ENCODE measurements at places on chromosomes 5 and 9.
A peak's percentile ranks its signal among the peaks of the same experiment; 100 is the strongest.

GRCh38 chr5:67383451-67383850 is 186.9 kb upstream of the CD180 start:
- no peak for DNase-seq

DNA sequence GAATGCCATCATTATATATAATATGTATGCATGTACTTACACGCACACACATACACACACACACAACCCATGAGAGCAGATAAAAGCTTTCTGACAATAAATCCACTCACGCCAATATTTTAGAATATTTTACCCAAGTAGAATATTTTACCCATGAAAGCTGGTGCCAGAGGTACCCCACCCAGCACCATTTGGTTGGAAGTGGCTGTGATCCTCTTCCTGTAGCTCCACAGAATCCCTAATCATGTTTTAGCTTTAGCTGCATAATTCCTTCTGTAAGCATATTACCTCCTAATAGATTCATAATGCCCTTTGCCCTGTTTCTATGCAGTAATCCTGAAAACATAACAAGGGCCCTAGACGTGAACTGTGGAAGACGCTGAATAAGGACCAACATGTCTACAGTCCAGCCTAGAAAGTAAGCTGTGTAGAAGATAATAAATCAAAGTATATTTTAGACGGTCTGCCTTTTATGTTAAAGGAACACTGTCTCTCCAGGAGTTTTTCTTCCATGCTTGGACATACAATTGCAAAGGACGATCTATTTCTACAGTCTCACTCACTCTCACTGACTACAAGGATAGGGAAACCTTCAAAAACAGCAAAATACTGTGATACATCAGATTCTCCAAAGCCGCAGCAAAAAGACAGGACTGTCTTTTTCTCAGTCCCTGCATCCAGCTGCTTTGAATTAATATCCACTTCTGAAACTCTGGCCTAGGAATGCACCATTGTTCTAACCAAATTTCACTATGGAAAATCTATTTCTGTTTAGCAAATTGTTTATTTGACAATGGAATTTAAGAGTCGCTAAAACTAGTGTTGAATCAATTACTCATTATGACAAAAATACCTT is 98.2 kb downstream of the USP20 start:
- DNase-seq: no peak

GRCh38 chr9:91060520-91061343 is 259.1 kb downstream of the SYK start:
- no peak for DNase-seq

GRCh38 chr5:68382640-68383039 is 167.1 kb downstream of the PIK3R1 start:
- DNase-seq: no peak

DNA sequence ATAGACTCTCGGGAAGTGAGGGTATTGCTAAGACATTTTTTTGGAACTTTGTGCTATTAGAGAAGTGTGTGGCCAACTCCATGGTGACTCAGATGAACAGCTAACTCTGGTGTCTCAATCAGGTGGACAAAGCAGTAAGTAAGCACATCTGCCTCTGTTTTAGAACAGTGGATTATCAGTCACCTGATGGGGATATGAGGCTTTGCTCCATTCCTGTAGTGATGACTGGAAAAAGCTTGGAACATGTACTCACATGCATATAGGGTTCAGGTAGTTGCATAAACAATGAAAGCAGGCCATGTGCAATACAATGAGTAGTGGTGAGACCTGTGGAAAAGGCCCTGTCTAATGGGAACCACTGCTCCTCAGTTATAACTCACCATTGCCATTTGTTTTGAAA is 168.2 kb upstream of the FBN2 start:
- DNase-seq: no peak

DNA sequence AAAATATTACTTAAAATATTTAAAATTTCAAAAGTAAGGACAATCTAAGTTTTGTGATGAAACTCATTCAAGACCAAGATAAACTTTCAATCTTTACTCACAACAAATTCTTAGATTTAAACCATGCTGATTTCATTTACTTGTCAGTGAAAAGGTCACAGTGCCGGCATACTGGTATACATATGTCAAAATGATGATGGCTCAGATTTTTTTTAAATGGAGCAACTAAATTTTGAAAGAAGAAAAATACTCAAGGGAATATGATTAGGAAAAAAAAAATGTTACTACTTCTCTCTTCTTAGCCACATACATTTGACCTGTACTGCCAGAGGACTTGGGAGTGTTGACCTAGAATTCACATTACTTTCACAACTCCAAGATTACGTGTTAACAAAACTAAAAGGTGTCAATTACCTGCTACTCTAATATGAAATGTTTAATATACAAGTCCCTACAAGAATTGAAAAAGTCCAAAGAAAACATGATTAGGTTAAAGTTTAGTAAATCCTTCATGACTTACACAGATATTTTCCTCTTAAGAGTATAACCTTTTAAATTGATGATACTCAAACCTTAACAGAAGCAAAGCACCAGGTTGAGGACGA is 4.6 kb downstream of the EFNA5 start:
- DNase-seq: no peak

GRCh38 chr5:135076801-135077200 is 42.8 kb upstream of the PITX1 start:
- DNase-seq: no peak

DNA sequence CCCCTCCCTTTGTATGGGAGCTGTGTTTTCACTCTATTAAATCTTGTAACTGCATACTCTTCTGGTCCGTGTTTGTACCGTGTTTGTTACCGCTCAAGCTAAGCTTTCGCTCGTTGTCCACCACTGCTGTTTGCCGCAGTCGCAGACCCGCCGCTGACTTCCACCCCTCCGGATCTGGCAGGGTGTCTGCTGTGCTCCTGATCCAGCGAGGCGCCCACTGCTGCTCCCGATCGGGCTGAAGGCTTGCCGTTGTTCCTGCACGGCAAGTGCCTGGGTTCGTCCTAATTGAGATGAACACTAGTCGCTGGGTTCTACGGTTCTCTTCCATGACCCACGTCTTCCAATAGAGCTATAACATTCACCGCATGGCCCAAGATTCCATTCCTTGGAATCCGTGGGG is 6.6 kb upstream of the GNE start:
- DNase-seq: no peak

DNA sequence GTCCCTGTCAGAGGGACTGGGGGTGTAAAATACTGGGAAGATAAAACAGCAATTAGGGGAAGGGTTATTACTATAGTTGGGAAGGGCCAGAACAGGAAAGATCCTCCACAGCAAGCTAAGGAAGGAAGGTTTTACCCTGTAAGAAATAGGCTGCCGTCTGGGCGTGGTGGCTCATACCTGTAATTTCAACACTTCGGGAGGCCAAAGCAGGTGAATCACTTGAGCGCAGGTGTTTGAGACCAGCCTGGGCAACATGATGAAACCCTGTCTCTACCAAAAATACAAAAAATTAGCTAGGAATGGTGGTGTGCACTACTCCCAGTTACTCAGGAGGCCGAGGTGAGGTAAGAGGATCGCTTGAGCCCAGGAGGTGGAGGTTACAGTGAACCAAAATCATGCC is 165.1 kb upstream of the TLX3 start:
- no peak for DNase-seq

- DNase-seq: no peak
These were observed 55.6 kb upstream of the PCSK5 start for GRCh38 chr9:75834878-75835277.

- DNase-seq: no peak
These were observed 86.9 kb downstream of the UGCG start for GRCh38 chr9:111983484-111983908.

DNA sequence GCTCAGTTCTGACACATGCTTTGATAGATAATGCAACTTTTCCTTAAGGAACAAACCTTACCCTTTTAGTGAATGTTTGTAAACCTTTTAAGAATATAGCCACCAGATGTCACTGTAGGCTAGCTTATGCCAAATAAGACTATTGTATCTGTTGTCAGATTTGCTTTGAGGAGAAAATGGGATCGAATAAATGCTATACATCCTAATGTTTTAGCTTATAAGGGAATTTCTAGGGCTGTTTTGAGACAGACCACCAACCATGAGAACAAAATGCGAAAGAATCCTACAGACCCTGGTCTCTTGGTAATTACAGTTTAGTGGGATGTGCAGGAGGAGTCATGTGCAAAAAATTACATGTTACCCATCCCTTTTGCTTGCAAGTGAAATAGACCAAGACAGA is 127.6 kb upstream of the NMUR2 start:
- no peak for DNase-seq

DNA sequence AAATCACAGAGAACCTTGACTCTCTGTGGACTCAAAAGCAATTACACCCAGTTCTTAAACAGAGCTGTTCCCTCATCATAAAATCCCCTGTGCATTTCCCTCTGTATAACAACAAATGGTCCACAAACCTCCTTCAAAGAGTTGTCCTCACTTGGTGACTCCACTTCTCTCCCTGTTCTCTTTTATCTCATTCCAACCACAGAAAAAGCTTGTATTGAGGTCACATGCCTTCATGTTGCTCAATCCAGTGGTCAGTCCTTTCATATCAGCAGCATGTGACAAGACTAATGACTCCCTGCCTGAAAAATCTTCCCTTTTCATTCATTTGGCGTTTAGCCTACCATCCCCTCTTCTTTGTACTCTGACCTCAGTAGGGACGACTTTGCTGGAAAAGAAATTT is 158.0 kb downstream of the DEPDC1B start:
- DNase-seq: no peak

GRCh38 chr9:112283582-112284253 is 49.7 kb downstream of the PTBP3 start:
- no peak for DNase-seq

DNA sequence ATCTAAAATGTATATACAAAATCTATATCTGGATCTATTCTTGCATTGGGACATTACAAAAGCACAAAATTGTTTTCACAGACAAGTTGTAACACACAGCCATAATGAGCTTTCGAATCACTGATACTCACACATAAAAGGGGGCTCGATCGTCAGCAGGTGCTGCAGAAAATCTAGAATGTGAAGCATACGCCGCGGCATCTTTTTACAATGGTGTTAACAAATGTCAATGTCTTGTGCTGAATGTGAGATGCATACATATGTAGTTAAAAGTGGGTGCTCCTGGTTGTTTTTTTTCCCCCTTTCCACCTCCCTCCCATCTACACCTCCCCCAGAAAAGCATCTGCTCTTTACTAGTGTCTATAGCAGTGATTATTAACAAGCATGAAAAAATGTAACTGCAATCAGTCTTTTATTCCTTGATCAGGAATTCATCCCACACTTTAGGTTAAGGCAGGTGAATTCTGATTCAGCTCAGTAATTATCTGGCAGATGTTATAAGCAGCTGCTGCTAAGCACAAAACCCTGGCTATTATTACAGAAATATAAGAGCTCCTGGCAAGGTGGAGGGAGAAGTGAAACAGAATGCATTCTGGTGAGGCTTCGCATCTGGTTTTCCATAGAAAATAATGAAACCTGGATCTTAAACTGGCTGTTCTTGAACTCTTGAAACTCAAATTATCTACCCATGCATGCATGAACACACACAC is 114.1 kb downstream of the MPDZ start:
- DNase-seq: no peak

GRCh38 chr5:179763215-179763945 is 30.4 kb upstream of the LTC4S start:
- peak; percentile 26 for DNase-seq

DNA sequence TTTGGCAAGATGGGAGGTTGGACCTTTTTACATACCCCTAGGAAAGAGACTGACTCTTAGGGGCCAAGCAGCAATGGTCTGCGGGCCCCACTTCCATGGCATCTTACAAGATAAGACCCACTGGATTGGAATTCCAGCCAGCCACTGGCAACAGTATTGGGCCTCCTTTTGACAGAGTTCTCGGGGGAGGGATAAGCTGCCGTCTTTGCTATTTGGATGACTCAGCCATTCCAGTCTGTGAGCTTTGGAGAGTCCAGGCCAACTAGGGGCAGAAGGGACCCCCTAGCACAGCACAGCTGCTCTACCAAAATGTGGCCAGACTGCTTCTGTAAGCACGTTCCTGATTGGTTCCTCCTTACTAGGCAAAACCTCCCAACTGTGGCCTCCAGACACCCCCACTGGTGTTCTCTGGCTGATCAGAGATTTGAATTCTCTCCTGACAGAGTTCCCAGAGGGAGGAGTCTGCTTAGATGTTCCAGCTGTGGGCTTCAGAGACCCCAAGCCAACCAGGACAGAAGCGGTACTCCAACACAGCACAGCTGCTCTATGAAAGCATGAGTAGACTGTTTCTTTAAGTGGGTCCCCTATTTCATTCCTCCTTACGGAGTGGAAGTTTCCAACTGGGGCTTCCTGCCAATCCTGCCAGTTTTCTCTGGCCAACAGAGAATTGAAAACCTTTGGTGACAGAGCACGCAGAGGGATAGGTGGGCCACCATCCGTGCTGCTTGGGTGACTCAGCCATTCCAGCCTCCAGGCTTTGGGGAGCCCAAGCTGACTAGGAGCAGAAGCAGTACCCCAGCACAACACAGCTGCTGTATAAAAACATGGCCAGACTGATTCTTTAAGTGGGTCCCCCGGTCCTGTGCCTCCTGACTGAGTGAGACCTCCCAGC is 672.1 kb upstream of the RIOK2 start:
- no peak for DNase-seq

- no peak for DNase-seq
These were observed 1925.6 kb downstream of the EFNA5 start for GRCh38 chr5:105745111-105745510.

DNA sequence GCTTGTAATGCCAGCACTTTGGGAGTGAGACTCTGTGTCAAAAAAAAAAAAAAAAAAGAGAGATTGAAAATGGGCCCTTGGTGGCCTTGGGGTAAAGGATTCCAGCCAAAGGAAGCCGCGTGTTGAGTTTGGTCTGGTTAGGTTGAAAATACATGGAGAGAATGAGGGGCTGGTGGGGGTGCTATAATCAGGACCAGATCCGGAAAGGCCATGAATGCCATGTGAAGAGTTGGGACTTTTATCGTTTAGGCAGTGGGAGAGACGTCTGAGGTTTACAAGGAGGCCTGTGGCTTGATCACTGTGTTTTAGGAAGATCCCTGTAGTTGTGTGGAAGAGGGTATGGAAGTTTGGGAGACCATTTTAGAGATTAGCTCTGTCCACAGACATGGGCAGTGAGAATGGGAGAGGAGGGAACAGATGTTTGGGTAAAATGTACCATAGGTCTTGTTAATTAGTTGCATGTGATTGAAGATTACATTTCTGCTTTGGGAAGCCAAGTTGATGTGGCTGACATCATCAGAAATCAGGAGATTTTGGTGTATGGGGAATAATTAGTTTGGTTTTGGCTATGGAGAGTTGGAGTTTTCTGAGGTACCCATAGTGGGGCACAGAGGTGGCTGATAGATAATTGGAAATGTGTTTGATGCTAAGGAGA is 3.5 kb downstream of the MSANTD3 start:
- DNase-seq: no peak

DNA sequence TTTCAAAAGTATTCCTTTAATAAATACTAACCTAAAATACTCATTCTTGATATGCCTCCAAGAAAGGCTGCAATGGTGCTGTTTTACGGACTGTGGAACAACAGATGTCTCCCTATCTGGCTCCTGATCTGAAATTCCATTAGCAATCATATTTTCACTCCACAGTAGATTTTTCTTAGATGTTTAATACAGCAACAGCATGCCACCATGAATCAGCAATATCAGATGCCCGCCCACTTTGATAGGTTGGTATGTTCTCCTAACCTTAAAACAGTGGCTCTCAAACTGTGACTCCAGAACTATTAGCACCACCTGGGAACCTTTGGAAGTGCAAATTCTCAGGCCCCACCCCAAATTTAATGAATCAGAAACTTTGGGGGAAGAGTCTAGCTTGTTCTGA is 110.2 kb downstream of the MLLT3 start:
- DNase-seq: no peak
